Fibroblast of skin of scalp (primary cell): ENCODE measurements at places on chromosomes 13 and 19.
A peak's percentile ranks its signal among the peaks of the same experiment; 100 is the strongest.

DNA sequence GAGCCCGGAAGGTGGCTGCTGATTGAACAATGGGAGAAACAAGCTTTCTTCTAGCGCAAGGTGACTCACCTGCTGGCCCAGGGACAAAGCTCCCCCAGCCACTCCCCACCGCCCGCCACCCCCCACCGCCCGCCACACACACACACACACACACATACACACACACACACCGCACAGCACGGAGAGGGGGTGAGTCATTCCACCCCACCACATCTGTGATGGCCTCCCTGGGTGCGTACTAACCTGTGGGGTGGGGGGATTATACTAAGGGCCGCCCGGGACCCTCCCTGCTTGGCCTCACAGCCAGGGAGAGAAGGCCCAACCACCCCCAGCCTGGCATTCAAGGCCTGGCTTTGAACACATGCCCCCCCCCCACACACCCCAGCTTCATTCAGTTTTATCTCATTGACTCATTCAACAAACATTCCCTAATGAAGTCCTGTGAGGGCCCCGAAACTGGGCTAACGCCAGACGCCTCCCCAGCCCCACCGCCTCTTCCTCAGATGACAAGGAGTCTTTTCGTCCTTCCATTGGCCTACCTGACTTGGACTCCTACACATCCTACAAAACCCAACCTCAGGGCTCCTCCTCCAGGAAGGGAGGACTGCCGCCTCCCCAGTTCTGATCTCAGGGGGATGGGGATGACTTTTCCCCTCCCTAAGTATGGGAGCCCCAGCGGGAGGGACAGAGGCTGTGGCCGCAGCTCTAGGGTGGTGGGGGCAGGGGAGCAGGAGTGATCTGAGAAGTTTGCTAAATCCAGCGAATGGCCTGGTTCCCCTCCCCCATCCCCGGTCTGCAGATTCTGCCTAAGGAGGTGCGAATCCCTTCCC lies 5.8 kb upstream of the ONECUT3 start:
- DNase-seq, result peak; percentile 82

DNA sequence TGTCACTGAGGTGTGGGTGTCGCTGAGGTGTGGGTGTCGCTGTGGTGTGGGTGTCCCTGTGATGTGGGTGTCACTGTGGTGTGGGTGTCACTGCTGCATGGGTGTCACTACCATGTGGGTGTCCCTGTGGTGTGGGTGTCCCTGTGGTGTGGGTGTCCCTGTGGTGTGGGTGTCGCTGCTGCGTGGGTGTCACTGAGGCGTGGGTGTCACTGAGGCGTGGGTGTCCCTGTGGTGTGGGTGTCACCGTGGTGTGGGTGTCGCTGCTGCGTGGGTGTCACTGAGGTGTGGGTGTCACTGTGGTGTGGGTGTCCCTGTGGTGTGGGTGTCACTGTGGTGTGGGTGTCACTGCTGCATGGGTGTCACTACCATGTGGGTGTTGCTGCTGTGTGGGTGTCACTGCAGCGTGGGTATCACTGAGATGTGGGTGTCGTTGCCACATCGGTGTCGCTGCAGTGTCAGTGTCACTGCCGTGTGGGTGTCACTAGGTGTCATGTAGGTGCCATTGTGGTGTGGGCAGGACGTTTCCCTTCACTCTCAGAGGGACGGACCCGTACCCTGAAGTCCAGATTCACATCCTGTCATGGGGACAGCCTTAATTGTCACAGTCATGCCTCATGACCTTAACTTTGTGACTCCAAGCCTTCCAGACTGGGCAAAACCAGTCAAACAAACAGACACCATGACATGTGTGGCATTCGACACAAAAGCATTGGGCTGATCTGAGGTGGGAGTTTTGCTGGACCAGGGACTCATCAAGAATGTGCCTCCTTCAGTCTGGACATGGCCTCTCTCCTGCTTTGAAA lies 12.7 kb upstream of the GAS6 start:
- no peak for DNase-seq

- no peak for DNase-seq
Measured at GRCh38 chr13:29547153-29547552, 48.3 kb downstream of the SLC7A1 start.

GRCh38 chr19:934865-935479 lies 9.1 kb downstream of the ARID3A start:
- no peak for DNase-seq

DNA sequence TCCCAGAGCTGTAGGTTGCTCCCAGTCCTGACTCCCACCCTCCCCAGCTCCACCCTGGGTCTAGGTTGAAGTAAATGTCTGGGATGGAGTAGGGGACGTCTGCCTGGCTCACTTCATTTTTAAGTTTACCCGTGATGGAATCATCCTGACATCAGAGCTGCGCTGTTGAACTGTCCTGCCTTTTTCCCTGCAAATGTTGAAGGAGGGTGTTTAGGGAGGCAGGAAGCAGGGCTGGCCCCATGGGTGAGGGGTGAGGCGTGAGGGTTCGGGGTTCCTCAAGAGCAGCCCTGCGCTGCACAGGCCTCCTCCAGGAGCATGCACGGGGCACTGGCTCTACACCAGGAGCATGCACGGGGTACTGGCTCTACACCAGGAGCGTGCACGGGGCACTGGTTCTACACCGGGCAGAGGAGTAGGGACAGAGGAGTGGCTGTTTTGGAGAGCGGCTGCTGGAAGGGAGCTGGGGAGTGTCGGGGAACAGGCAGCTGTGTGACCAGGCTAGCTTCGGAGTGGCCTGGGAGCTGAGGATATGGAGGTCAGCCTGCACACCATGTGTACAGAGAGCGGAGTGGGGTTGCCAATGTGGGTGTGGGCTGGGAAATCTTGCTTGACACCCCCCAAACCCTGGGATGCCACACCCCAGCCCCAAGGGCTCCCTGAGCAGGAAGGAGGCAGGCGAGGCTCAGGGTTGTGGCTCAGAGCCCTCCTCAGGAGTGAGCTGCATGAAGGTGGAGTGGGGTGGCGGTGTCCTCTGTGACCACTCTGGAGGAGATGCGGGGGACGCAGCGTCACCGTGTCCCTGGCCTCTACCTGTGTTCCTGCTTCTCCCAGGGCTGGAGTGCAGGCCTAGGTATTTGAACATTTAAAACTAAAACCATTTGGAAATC lies 63.3 kb downstream of the GPR12 start:
- no peak for DNase-seq
